ENCODE measurements at places on chromosomes 3 and 15. TPM values are rescaled to one million over a fixed set of nuclear protein-coding genes. Genes with fewer than 3 reads are reported as not detected.

GRCh38 chr3:126530171-126531050 lies 6.5 kb downstream of the CHST13 start:
- no peak for DNase-seq

- DNase-seq = no peak
Observed at GRCh38 chr3:105805404-105805803, 63.4 kb downstream of the CBLB start.

- no peak for DNase-seq
Observed at GRCh38 chr3:29537889-29538609, 257.2 kb downstream of the RBMS3 start.

GRCh38 chr3:98918586-98918985 lies 17.1 kb upstream of the DCBLD2 start:
- no peak for DNase-seq

GRCh38 chr3:194993896-194994295 lies 277.1 kb downstream of the XXYLT1 start:
- no peak for DNase-seq

GRCh38 chr3:140128631-140129030 lies 193.6 kb downstream of the CLSTN2 start:
- peak; percentile 77 for DNase-seq

DNA sequence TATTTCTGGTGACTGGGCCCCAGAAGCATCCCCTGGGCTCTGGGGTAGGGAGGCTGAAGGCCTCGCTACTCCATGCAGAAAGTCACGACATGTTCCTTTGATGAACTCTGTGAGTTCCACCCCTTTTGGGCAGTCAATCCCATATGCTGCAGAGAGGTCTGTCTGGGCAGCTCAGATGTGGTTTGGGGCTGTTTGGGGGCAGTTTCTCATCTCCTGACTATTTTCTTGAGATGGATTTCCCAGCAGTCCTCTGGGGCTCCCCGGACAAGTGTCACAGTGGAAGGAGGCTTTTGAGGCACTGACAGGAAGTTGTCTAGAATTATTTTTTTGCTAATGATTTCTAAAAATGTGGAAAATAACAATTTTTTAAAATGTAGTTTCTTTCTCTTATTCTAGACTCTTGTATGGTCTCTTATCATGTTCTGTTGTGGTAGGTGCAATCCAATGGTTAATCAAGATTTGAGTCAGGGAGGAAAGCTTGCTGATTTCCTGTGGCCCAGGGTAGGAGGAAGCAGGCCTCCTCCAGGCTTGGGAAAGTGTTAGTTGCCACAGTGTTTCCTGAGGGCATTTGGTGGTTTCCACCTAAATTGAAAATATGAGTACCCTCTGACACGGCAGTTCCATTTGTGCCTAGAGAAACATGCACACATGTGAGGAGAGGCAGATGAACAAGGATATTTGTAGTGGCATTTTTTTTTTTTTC lies 19.9 kb upstream of the TATDN2 start:
- no peak for DNase-seq

- peak; percentile 20 for DNase-seq
Observed at GRCh38 chr3:104198131-104198530, 1168.6 kb upstream of the ALCAM start.

DNA sequence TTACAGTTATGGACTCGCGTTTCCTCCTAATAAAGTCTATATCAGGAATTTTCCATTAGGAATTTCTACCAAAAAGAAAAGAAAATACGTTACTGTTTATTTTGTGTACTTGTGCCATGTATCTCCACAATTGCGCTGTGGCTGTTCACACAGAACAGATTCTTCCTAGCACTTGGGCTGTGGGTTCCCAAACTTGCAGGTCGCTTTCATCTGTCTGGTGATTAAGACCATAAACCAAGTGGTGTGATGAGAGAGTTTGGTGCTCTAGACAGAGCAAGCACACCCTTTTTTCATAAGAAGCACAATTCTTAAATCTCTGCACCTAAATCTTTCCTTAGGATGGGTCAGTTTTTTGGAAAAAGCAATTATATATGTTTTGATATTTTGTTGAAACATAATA lies 203.3 kb downstream of the TP63 start:
- DNase-seq = no peak

DNA sequence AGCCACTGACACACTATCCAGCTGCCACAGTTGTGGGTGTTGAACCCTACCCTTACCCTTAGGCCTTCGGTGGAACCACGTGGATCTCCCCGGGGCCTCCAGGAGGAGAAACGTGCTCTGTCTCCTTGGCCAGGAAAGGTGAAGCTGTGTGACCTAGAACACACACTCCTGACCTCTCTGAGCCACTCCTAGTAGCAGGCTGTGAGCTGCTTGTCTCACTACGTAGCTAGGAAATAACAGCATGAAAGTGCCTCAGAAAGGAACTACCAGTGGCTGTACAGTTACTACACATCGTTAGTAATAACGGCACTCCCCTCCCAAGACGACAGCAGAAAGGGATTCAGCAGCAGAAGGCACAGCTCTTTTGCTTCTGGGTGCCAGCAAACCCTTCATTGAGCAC lies 36.2 kb upstream of the SLC6A6 start:
- DNase-seq = no peak

DNA sequence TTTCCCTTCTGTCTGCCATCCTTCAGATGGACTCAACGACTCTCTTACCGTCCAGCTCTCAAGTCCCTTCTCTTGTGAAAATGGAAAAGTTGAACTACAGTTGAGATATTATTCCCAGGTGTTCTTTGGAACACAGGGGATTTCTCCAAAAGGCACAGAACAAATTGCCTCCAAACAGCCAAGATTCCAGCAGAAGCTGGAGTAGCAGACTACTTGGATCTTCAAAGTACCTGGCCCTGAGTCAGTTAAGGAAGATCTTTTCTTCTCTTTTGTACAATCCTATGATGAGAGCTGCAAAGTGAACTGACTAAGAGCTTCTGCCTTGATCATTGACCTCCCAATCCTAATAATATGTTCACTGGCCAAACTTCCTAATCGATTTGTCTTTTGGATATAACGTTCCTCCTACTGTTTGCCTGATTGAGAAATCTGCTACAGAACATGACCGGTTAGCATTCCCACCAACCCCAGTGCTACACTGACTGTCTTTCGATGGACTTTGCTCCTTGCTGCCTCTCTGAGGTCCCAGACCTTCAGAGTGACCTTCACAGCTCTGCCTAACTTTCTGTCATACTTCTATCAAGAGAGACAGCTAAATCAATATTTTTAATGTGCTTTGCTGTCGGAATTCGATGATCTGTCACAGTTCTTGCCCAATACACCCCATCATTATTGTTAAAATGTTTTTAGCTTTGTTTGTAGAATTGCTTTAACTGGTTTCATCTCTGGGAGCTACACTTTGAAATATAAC lies 21.9 kb downstream of the PAQR9 start:
- no peak for DNase-seq

DNA sequence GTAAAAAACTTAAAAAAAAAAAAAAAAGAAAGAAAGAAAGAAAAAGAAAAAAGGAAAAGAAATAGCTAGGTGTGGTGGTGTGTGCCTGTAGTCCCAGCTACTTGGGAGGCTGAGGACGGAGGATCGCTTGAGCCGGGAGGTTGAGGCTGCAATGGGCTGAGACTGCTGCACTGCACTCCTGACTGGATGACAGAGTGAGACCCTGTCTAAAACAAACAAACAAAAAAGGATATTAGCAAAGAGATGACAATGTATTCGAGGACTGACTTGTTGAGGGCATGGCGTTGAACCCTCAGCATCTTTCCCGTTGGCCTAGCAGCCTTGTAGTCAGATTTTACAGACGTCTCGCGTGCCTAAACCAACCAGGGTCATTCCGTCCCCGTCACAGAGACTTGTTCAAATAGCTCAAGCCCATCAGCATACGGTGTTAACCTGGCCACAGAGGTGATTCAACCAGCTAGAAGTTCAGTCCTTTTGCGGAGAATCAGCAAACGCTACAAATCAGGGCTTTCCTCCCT lies 528 bp upstream of the NIT2 start:
- no peak for DNase-seq

- peak; percentile 38 for DNase-seq
Observed at GRCh38 chr3:24185738-24186384, 240.8 kb downstream of the NR1D2 start.

GRCh38 chr3:183492849-183493179 lies 62.7 kb downstream of the KLHL6 start:
- DNase-seq = no peak

DNA sequence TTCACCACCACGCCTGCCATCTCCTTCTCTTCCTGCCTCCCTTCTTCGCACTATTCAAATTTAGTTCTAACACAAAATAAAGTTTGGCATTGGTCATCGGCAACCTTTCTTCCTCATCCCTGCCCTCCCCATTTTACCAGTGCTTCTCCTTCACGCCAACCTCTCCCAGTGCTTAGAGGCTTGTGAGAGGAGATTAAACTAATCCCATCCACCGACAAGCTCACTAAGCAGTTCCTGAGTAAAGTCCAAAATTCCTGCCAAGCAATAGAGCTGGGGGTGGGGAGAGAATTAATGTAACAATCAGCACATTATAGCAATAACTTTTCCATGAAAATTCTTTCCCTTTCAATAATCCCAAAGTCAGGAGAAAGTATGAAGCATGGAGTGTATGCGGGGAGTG lies 157.4 kb upstream of the GMNC start:
- no peak for DNase-seq

GRCh38 chr3:47347217-47347801 lies 33.5 kb upstream of the PTPN23 start:
- DNase-seq = peak; percentile 32

DNA sequence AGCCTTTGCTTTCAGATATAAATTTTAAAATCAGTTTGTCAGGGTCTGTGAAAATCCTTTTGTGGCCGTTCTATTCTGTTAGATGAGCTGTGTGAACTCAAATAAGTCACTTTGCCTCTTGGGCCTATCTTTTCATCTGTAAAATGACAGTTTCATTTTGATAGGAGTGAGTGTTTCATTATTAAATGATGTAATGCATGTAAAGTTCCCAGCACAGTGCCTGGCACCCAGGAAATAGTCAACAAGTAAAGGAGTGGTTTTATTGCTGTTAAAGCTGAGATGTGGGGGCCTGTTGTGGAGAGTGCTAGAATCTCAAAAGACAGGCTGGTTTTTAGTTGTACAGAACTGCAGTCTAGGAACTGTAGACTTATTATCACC lies 394.5 kb upstream of the CFAP20DC start:
- DNase-seq = no peak

The RETNLB gene
- not detected for total RNA-seq

The ITIH1 gene
- total RNA-seq = 0.04 TPM

The KCNMB3 gene
- total RNA-seq = 1.6 TPM

The EPHA3 gene
- total RNA-seq = 0.94 TPM

The TMEM43 gene
- total RNA-seq = 68.7 TPM

The DAZL gene
- total RNA-seq = not detected

The VPS33B gene
- 8.6 TPM for total RNA-seq

The TGM5 gene
- not detected for total RNA-seq

The CLRN1 gene
- not detected for total RNA-seq

The CCNL1 gene
- 91.2 TPM for total RNA-seq

Data from SJCRH30 (cell line).